ENCODE measurements at places on chromosomes 16 and 17.

- no peak for DNase-seq
These were observed 24.2 kb downstream of the C1QTNF1 start for GRCh38 chr17:79047923-79048825.

GRCh38 chr17:45791041-45791582 lies 7.0 kb downstream of the CRHR1 start:
- no peak for DNase-seq

- DNase-seq, result no peak
These were observed 44.5 kb upstream of the ABR start for GRCh38 chr17:1224330-1224729.

GRCh38 chr17:66665194-66665593 lies 169.7 kb upstream of the CACNG5 start:
- DNase-seq, result no peak

DNA sequence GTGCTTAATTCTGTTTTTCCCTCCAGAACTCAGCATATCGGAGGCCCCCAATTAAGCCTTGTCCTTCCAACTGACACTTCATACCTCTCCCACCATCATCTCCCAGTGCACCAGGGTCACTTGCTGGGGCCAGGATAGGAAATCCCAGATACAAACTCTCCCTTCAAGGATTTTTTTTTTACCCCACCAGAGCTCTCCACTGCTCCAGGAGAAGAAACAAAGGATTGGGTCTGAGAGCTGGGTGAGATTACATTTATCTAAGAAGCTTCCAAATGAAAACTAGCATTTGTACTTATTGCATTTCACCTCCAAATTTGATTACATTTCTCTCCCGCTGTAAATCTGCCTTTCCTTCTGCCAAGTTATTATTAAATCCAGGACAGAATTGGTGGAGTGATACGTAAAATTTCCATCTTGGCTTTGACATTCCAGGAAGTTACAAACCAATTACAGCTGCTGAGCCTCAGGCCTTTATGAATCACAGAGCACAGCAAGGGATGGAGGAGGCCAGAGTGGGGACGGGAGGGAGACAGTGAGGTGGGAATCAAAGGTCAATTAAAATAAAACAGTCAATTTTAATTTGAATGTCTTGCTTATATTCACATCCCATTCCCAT lies 123.5 kb downstream of the USP31 start:
- DNase-seq, result no peak

DNA sequence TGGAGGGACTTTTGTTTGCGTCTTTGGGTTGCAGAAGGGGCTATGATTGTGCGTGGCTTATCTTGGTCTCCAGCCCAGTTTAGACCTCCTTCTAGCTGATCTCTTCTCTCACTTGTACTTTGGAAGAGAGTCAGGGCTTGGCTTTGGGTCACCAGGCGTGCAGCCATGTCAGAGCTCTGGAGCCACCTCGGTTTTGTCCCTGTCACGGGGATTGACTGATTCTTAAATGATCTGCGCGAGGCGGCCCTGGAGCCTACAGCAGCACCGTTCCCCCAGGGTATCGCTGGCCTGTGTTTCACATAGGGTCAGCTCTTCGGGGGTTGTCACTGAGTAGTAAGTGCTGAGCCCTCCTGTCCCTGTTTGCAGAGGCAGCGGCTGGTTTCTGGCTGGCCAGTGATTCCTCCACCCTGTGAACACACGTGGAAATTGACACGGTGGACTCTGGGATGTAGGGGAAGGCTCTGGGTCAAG lies 209.8 kb upstream of the CHMP6 start:
- DNase-seq, result no peak

GRCh38 chr16:79821911-79822310 lies 221.4 kb upstream of the MAF start:
- DNase-seq, result no peak

- DNase-seq, result no peak
These were observed 5.6 kb downstream of the STAT5B start for GRCh38 chr17:42270596-42270995.

DNA sequence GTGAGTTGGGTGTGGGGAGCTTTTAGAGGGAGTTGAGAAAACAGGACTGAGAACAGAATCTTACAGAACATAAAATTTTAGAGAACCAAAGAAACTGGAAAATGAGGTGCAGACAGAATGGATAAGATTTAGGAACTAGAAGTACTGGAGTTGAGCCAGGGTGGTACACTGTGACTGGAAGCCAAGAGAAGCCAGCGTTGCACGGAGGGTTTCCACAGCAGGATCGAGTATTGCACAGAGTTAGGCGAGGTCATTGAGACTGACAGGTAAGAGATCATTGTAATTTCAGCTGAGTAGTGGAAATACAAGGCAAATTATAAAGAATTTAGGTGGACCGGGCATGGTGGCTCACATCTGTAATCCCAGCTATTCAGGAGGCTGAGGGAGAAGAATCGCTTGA lies 6.6 kb downstream of the GSDMA start:
- DNase-seq, result no peak

DNA sequence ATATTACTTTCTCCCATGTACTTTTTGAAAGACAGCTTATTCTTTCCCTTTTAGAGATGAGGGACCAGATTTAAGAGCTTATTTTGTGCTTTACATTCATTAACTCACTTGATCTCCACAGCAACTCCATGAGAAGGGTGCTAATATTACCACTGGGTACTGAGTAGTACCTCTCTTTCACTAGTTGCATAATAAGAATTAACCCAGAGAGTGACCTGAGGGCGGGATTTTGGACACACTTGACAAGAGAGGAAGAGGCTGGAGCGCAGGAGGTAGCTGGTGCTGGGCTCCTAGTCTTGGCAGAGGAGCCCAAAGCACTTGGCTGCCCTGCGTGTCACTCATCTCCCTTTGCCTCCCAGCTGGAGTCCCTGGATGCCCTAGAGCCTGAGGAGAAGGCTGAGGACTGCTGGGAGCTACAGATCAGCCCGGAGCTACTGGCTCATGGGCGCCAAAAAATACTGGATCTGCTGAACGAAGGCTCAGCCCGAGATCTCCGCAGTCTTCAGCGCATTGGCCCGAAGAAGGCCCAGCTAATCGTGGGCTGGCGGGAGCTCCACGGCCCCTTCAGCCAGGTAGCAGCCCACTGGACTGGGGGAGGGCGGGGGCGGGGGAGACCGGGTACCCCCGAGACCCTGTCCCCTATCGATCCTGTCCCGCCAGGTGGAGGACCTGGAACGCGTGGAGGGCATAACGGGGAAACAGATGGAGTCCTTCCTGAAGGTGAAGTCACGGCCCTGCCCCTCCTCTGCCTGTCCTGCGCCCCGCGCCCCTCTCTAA lies 1.7 kb upstream of the MAZ start:
- DNase-seq, result no peak

- DNase-seq, result no peak
These were observed 52.3 kb downstream of the NT5M start for GRCh38 chr17:17355426-17355825.

GRCh38 chr16:8865145-8865882 lies 3.5 kb downstream of the CARHSP1 start:
- DNase-seq, result no peak

DNA sequence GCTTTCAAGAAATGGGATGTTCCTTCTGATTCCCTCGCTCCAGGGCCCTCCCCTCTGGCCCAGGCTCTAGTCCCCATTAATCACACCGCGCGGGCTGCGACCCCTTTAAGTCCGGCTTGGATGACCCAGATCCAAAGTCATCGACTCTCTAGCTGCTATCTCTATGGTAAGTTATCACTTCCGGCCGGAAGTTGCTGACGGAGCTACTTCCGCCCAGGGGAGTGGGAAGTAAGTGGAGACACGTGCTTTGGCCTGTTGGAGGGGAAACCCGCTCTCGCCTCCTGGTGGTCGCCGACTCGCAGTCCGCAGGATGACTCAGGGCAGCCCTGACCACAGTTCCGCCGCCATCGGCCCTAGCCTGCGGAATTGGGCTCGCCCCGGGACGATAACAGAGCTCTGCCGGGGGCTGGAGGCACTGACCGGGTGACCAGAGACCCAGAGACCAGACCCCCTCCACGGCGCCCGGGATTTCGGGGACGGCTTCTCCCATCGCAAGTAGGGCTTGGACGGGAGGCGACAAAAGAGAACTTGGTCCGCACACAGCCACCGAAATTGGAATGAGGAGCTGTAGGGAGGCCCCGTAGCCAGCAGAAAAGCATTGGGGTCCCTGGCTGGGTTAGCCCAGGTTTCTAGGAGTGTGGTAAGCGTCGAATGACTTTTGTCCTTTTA lies 52.2 kb upstream of the SEC14L1 start:
- peak; percentile 81 for DNase-seq

GRCh38 chr16:81621496-81621895 lies 157.6 kb upstream of the PLCG2 start:
- no peak for DNase-seq

DNA sequence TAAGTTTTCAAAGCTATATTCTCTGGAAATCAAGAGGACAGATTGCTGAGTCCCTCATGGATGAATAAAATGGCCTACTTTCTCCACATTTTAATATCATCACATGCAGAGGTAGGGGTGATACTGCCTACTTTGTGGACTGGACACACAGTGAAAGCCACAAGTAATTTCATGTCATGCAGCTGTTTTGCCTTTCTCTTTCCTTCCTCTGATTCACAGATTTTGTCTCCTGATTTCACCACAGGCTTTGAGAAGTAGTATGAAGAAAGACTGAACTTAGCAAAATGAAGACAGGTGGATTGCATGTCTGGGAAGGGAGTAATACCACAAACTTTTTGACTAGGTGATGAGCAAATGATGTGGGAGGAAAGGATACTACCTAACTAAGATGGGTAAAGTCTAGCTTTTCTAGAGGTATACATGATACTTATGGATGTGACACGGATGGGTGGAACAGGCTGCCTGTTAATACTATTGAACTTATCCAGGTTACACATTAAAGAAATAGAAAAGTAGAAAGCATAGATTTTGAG lies 478.4 kb upstream of the GOT2 start:
- no peak for DNase-seq

DNA sequence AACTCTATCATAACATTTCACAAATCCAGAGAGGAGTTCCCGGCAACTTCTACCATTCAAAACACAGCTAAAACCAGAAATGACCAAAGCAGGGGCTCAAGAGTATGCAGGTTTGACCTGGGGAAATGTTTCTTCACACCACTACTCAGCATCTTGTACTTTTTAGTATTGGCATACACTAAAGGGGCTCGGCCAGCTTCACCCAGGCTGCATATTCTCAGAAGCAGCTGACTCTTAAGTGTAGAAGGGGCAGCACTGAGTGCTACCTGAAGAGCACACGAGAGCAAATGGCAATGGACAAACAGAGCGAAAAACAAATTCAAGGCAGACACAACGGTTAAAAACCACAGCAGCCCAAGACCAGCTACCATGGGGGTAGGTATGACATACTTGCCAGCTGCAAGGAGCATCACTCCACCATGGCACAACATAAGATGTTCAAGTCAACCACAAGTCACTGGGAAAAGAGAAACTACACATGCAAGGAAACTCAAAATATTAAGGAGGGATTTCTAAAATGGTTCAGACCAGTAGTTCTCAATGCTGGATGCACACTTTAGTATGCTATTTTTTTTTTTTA lies 34.4 kb downstream of the N4BP1 start:
- no peak for DNase-seq

- DNase-seq, result no peak
These were observed 3.8 kb upstream of the DYNLL2 start for GRCh38 chr17:58079300-58080033.

DNA sequence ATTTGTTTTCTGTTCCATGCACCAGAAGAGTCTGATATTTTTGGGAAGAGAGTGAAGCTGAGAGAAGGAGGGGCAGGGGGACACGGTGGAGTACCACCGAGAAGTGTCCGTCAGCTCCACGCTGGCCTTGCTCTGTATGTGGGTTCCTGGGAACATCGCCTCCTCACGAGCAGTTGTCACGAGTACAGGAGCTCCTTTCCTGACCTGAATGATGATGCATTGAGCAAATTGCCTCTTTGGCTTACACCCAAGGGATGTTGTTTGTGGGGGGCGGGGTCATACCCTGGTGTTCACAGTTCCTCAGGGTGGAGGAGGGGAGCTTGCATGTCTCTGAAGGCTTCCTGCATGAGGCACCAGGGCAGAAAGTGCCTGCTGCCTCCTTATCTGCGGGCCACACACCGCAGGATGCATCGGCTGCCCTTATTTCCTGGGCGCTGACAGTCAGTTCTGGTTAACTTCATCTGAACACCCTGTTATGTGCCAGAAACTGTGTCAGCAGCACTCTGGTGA lies 36.2 kb downstream of the RGS9 start:
- DNase-seq, result no peak

DNA sequence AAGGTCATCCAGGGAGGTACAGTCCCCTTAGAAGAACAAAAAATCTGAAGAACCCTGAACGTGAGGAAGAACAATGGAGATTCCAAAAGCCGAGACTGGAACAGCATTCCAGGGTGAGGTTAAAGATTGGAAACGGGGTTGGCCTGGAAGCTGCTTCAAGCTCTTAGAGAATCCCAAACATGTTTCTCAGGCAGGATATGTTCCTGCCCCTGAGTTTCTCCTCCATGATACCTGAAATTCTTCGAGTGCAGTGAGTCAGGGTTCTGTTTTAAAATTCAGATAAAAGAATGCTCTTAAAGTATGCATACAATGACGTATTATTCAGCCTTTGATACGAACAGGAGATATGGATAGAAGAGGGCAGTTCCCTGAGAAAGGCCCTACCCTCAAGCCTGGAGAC lies 293.1 kb downstream of the HS3ST3B1 start:
- DNase-seq, result no peak

GRCh38 chr17:17495536-17496188 lies 533 bp downstream of the RASD1 start:
- no peak for DNase-seq

DNA sequence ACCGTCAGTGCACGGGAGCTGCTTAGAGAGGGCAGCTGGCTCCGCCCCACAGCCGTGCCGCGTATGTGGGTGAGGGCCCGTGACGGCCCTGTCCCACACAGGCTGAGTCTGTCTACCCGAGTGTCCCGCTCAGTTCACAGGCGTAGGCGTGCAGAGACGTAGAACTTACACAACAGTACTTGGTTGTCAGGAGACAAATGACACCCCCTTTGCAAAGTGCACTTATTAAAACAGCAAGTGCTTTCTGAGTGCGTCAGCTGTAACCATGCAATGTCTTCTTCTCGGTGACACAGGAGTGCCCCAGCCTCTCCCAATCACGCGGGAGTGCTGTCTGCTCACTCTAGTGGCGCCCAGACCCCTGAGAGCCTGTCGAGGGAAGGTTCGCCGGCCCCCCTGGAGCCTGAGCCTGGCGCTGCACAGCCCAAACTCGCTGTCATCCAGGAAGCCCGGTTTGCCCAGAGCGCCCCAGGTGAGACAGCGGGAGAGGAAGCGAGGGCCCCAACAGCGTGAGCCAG lies 64.2 kb downstream of the FOXK2 start:
- DNase-seq, result no peak

- DNase-seq, result no peak
These were observed 93.3 kb downstream of the HELZ start for GRCh38 chr17:67151717-67152116.

GRCh38 chr16:31458073-31458843 lies 1.0 kb upstream of the ARMC5 start:
- no peak for DNase-seq

DNA sequence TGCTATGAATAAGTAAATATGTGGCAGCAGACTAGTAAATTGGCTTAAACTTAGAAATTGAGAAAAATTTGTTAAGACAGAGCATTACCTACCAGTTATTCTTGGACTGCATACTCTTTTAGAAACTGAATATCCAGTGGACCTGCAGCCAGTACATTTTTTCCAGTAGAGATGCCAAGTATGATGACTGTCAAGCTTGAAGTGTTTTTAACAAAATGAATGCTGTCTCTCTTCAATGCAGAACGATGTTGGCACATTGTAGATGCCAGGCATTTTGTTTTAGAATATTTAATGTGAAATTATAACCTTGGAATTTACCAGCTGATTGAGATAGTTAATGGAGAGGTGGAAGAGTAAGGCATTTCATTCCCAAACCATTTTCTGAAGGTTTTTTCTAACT lies 52.5 kb downstream of the NFAT5 start:
- DNase-seq, result no peak

GRCh38 chr17:15884731-15885130 lies 60.2 kb upstream of the ADORA2B start:
- DNase-seq, result no peak
